Activated CD4-positive, alpha-beta T cell treated with anti-CD3 and anti-CD28 coated beads for 36 hours (primary cell): ENCODE measurements at places on chromosomes 1 and 21. TPM values are rescaled to one million over a fixed set of nuclear protein-coding genes. Genes with fewer than 3 reads are reported as not detected.

The PLPP3 gene
- total RNA-seq, result not detected

The FAM163A gene
- not detected for total RNA-seq

The CLCA4 gene
- total RNA-seq, result not detected

The KRTAP11-1 gene
- not detected for total RNA-seq

The AMY2B gene
- 3.6 TPM for total RNA-seq

The CALML6 gene
- total RNA-seq, result 0.21 TPM

The CLCNKB gene
- not detected for total RNA-seq

The SLC1A7 gene
- total RNA-seq, result not detected

The S100A16 gene
- not detected for total RNA-seq

The COL8A2 gene
- total RNA-seq, result 0.05 TPM

GRCh38 chr1:193083365-193084088 lies 21.7 kb downstream of the GLRX2 start:
- DNase-seq, result no peak

DNA sequence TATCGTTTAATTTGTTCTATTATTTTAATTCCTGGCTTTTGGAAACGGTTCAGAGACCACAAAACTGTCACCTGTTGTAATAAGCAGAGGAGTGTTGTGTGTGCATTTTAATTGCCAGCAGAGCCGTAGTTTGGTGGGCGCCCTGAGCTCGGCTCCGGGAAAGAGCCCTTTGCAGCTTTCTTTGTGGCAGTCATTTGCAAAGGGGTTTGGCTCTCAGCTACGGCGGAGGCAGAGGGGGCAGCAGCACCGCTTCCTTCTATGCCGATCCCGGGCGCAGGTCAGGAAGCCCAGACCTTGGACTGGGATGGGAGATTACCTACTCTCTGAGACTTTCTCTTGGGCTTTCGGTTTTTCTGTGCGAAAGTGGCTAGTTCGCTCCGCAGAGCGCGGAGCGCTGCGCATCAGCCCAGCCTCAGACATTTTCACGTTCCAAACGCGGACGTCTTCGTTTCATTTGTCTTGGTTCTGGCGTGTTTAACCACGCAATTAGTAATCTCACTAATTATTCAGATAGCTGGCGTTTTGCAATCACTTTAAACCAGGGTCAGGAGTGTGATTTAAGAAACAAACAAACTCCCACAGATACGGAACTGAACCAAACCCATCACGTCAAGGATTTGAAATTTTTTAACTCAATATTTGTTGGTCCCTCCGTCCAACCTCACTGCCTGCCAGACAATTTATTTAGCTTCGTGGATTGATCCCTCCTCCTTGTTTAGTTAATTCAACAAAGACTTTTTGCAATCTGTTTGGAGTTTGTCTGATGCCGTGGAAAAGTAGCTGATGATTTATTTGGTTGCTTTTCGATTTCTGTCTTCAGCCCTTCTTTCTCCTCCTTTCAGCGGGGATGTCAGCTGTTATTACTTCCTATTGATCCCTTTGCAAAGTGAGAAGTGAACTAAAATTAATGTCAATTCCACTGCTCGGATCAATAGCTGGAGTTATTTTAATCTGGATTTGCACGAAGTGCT lies 3.9 kb downstream of the RNF220 start:
- peak; percentile 31 for DNase-seq

GRCh38 chr1:2610036-2610959 lies 22.5 kb downstream of the MMEL1 start:
- DNase-seq, result no peak

GRCh38 chr1:93042187-93043056 lies 36.7 kb upstream of the MTF2 start:
- DNase-seq, result peak; percentile 20

DNA sequence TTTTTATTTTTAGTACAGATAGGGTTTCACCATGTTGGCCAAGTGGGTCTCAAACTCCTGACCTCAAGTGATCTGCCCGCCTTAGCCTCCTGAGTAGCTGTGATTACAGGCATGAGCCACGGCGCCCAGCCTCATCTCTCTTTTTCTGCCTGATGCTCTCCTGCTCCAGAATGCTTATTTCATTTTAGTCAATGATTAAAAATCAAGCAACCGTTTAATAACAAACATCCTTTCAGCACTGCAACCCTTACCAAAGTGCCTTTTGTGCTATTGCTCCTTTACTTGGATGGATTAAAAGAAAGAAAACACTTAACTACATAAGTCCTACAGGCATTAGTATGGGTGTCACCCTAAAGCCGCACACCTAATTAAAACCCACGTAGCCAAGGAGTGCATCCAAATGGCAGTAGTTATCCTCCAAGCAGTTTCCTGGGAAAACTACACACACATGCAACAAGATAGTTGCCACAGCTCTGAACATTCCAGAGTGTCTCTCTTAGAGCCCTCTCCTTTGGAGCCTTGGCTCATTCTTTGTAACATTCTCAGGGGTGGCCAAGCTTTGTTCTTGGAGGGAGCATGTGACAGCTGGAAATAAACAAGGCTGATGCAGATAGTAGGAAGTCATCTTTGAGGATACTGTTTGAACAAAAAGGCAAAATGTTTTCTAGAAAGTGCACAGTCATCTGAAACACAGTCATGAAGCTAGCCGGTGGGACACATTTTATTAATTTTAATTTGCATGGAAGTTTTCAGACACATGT lies 51.2 kb downstream of the KCNJ15 start:
- no peak for DNase-seq

- peak; percentile 62 for DNase-seq
Measured at GRCh38 chr1:117606649-117607430, 992 bp downstream of the TENT5C start.

DNA sequence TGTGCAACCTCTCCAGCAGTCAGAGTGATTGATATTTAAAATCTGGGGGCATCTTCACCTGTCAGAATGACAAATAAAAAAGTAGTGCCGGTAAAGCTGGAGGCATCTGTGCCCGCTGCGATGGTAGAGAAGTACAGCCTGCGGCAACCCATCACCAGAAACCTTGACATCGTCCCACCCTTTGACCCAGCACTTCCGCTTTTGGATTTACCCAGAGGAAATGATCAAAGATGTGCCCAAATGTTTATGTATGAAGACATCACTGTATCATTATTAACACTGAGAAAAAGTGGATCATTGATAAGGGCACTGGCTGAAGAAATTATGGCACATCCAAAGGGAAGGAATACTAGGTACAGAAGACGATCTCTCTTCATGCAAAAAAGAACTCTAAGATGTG lies 96.0 kb downstream of the PGBD5 start:
- no peak for DNase-seq

- DNase-seq, result no peak
Measured at GRCh38 chr1:75836528-75837100, 39.9 kb downstream of the MSH4 start.

DNA sequence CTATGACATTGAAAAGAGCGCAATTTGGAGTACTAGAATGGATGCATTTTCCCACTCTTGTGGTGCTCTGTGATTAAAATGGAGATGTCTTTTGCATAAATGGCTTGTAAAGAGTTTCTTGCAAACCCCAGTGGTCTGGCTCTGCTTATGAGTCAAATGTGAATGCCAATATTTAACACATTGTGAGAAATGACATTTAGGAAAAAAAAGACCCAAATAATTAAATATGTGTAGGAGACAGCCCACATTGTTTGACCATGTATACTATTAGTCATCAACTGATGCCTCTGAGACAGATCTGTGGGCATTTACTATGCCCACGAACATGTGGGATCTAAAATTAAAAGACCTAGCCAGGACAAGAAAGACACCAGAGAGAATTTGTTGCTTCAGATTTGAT lies 22.2 kb upstream of the RUNX1 start:
- no peak for DNase-seq

- no peak for DNase-seq
Measured at GRCh38 chr1:180250883-180251509, 20.9 kb downstream of the LHX4 start.

GRCh38 chr21:32682696-32683474 lies 44.9 kb downstream of the SYNJ1 start:
- DNase-seq, result no peak

GRCh38 chr1:31855038-31855845 lies 39.4 kb upstream of the SPOCD1 start:
- DNase-seq, result peak; percentile 22

DNA sequence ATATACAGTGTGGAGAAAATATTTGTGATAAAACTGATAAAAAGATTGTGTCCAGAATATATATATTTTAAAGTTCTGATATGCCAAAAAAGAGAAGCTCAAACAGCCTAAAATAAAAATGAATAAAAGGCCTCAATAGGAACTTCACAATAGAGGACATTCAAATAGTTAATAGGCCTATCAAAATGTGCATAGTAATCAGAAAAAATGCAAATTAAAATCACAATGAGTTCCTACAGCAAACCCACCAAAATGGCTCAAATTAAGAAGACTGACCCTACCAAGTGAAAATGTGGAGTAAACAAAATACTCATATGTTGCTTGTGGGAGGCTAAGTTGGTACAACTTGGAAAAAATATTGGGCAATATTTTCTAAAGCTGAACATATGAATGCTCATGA lies 57.6 kb upstream of the COG2 start:
- no peak for DNase-seq

DNA sequence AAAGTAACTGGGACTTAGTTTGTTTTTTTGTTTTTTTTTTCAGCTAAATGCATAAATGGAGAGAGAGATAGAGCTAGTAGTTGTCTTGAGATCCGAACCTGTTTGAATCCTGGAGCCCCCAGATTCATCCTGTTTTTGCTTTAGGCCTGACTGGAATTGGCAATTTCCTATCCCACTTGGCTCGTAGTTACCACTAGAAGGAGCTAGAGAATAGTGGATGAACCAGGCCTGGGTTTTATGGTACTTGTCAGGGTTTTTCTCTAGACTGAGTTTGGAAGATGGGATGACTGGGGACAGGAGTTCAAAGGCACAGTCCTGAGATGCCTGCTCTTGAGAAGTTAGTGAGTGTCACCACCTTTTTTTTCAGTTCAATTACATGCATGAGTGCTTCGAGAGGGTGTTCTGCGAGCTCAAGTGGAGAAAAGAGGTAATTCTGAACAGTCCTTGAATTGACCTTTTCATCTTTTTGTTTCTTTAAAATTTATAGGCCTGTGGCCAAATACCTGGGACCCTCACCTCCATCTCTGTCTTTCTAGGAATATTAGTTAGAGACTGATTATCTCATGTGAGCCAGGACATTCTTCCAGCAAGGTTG lies 23.4 kb downstream of the CELF3 start:
- no peak for DNase-seq

DNA sequence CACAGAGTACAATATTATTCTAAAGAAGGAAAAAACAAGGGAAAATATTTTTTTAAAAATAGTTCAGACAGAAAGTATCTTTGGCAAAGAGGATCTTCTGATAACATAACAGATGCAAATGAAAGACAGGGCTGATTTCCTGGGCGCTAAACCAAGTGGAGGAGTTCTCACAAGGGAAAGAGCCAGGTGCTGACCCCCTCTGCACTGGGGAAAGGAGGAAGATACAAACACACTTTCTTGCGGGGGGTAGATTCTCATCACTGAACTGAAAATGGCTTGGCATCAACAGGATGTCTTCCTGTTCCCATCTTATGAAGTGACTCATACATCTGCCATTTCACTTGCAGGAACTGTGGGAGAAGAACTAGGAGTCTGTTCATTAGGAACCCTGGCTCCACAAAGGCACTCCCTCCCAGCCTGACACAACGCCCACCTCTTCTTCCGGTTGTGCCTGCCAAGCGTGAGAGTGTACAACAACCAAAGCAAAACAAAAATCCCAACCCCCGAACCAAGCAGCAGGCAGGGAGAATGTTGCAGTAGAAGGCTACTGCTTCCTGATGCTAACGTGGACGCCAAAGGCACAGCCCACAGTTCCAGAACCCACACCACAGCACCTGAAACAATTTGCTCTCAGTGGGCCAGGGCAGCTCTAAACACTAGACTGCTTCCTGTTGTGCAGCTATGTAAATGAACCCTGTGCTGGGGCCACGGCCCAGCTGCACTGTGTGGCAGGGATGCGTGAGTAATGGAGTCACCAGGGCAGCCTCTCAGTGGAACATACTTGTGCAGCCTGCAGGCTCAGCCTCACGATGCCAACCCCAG lies 51.0 kb downstream of the GADD45A start:
- DNase-seq, result peak; percentile 74

GRCh38 chr1:57553666-57554065 lies 129.8 kb upstream of the DAB1 start:
- DNase-seq, result no peak

- no peak for DNase-seq
Measured at GRCh38 chr21:44767834-44768831, 33.5 kb downstream of the UBE2G2 start.
